Astrocyte of the hippocampus (primary cell): ENCODE measurements at places on chromosomes 13 and 19.

DNA sequence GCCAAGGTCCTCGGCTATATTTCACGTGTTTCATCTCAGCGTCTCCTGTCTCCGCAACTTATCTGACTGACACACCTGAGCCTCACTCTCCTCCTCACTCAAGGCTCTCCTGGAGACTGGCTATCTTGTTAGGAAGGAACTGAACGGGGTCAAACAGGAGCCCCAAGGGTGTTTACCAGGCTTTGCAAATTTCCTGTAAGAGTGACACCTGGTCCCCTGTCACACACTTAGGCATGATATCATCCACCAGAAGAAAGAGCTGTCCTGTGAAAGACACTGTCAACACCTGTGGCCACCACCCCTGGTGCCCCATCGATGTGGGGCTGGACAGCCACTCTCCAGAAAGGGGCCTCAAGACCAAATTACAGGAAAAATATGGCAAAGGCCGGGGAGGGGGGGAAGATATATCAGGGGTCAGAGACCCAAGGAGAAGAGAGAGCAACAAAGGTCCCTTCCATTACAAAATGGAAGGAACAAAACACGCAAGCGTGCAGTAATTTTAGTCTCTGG, 2.9 kb downstream of the CD70 start:
- DNase-seq: no peak

DNA sequence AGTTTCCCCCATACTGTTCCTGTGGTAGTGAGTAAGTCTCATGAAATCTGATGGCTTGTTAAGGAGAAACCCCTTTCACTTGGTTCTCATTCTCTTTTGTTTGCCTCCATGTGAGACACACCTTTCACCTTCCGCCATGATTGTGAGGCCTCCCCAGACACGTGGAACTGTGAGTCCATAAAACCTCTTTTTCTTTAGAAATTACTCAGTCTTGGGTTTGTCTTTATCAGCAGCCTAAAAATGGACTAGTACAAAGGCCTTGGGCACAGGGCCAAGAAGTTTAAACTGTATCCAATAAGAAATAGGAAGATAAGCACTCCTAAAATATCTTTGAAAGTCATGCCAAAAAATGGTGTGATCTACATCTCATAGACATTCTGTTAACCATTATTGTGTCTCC, 176.9 kb downstream of the TBC1D4 start:
- DNase-seq: peak; percentile 7

GRCh38 chr19:42116308-42117075, 15.8 kb downstream of the POU2F2 start:
- no peak for DNase-seq

DNA sequence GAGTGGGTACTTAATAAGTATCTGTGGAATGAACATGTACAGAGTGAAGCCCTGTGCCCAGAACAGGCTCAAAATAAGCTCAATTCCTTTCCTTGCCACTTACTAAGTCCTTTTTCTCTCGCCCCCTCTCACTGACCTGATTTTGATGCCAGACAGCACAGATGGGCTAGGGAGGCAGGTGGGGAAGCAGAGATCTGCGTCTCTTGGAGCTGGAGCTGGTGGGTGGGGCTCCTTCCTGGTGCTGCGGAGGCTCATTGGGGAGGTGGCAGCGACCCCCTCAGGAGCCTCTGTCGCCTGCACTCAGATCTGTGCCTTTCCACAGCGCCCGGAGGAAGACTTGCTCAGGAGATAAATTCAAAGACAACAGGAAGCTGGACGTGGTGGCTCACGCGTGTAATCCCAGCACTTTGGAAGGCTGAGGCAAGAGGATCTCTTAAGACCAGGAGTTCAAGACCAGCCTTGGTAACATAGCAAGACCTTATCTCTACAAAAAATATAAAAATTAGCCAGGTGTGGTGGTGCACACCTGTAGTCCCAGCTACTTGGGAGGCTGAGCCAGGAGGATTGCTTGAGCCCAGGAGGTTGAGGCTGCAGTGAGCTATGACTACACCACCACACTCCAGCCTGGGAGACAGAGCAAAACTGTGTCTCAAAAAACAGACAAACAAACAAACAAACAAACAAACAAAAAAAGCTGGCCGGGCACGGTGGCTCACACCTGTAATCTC, 14.6 kb downstream of the AKT2 start:
- DNase-seq: no peak

GRCh38 chr19:5877427-5877826, 7.1 kb upstream of the FUT5 start:
- no peak for DNase-seq

GRCh38 chr19:54644056-54644455, 13.8 kb downstream of the LILRB1 start:
- no peak for DNase-seq

DNA sequence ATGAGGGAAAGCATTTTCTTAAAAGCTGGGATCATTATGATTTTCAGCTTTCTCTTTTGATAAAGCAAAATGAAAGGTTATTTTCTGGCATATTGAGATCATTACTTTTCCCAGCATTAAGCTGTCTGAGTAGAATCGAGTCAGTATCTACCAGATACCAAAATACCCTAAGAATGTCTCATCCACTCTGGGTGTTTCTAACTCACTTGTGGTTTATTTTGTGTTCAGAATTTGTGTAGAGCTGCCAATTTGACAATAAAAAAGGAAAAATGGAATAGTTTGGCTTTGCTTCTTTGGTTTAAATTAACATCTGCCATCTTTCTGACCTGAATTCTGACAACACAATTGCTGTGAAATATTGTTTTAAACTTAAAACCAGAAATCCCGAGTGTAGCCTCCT, 438.7 kb upstream of the ARGLU1 start:
- peak; percentile 23 for DNase-seq

DNA sequence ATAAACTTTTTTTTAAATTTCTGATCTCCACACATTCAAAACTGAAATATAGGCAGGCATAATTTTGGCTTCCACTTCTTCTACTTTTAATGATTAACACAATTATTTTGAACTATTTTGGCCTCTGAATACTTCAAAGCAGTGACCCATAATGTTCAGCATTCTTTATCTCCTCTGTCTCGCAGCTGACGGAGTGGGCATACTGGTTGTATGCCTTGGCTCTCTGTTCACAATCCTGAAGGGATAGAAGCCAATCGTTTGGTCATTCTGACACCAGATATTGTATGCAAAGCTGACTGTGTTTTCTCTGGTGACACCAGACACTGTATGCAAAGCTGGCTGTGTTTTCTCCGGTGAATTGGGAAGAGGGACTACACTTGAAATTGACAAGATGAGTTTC, 833.0 kb downstream of the EFNB2 start:
- DNase-seq: no peak

DNA sequence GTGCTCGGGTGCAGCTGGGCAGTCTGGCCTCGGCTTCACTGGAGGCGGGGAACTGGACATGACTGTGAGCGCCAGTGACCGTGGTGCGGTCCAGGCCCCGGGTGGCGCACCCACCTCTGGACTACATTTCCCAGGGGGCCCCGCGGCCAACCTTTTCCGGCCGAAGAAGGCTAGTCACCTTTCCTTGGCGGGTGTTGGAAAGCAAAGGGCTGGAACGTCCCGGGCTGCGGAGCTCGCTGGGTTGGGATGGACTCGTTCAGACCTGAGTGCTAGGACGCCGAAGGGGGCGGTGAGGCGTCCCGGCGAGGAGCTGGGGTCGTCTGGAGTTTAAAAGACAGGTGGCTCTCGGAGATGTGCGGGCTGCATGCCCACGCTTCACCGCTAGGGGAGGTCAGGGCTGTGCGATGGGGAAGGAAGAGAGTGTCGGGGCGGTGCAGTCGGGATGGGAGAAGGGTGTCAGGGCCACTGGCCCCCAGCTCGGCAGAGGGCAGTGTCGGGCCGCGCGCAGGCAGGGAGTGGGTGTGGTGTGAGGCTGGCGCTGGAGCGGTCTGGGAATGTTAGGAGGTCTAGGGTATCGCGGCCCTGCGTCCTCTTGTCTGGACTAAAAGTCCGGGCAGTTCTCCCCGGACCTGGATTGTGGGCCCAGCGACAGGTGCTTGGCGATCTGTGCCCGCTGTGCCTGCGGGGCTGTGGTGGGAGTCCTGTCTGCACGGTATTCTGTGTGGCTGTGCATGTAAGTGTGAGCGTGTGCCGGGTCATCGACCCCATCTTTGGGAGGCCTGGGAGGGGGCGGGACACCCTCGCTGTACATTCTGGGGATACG, 57.1 kb downstream of the ZNF568 start:
- DNase-seq: peak; percentile 92

DNA sequence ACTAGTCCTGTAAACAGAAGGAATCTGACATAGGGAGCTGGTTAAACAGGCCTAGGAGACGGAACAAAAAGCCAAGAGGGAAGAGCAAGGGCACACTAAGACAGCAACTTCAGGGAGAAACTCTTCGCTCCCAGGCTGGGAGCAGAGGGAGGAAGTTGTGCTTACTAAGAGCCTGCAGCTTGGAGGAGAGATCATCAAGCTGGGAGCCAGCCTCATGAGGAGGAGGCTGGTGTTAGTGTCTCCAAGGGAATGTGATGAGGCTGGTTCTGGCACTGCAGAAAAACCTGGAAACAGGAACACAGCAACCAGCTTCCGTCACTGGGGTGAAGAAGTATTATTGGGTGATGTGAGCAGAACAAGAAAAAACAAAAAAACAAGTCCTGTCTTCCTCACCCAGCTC, 1027.3 kb downstream of the UQCRFS1 start:
- DNase-seq: no peak

- DNase-seq: no peak
These were observed 4.8 kb downstream of the GNA15 start for GRCh38 chr19:3140667-3141038.

- DNase-seq: no peak
These were observed 24.4 kb downstream of the MPND start for GRCh38 chr19:4367781-4368127.

DNA sequence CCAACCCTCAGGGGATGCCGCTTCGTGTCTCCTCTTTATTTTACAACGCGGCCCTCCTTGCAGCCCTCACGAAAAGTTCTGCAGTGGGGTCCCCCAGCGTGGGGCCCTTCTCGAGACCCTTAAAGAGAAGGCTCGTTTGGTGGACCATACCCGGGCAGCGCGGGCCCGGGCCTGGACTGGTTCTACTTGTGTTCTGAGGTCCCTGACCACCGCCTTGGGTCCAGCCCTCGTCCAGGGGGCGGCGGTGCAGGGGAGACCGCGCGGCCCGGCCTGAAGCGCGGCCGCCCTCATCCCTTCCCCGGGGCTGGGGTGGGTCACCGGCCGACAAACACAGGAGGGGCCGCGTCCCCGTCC, 400 bp upstream of the SERP2 start:
- no peak for DNase-seq

DNA sequence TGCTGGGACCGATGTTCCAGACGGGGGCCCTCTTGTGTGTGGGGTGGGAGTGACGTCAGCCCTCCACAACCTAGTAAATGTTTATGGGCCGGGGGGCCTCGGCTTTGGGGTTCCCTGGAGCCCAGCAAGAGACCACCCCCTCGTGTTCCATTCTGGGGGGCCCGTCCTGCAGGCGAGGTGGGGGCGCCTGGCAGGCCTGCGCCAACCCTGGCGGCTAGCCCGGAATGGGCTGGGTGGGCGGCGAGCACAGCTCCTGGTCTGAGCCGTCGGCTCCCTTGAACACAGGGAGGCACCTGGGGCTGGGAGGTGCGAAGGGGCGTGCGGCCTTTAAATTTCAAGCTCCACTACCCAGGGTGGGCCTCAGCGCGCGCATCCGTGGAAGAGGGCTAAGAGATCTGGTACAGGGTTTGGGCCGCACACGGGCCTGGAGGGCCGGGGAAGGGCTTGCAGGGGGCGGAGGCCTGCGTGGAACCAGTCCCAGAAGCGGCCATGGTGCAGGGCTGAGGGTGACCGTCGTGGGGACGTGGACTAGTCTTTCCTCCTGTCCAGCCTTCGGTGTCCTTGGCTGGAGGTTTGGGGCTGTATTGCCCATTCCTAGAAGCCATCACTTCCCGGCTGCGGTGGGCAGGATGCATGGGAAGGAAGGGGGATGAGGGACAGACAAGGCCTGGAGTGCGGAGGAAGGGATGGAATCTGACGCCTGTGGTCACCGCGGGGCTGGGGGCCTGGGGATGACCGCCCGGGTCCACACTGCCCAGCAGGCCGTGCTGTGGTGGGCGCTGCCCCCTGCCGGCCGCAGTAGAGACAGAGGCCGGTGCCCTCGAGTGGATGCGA, 11.4 kb downstream of the NDUFA11 start:
- DNase-seq: peak; percentile 77

DNA sequence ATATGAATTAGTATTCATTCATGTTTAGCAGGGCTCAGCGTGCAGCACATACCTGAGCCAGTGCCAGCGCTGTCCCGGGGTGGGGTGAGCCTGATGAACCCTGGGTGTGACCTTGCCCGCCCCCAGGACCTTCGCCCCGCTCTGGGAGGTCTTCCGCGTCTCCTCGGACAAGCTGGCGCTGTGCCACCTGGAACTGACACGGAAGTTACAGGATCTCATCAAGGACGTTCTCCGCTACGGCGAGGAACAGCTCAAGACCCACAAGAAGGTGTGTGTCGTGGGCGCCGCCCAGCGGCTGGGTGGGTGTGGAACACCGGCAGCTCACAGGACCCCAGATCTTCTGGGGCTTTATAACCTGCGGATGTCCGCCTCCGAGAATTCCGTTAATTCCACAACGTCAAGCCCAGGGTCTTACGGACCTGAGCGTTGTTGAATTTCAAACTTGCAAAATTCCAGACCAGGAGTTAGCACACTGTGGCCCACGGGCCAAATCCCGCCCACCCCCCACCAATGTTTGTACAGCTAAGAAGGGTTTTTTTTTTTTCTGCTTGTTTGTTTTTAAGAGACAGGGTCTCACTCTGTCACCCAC, 15.4 kb downstream of the FCHO1 start:
- peak; percentile 88 for DNase-seq

DNA sequence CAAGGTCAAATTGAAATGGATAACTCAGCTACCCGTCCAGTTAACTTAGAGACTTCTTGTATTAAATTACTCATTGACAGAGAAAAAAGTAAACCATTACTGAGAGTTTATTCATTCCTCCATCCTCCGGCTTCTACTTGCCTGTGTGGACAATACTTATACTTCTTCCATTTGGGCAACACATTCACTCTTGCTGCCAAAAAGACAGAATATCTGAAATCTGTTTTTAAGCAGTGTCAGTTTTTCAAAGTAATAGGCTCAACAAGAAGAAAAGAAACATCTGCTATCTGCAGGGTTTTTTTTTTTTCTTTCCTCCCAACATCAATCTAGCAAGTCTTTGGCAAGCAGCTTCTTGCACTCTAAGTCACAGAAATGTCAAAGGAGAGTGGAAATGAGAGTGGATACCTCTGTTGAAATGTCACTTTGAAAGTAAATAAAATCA, 1142.8 kb downstream of the PCDH9 start:
- peak; percentile 1 for DNase-seq

- DNase-seq: no peak
These were observed 337.7 kb downstream of the DNAJC15 start for GRCh38 chr13:43360892-43361610.
